ENCODE measurements at places on chromosomes 1 and 21. TPM values are rescaled to one million over a fixed set of nuclear protein-coding genes. Genes with fewer than 3 reads are reported as not detected.

The CCDC30 gene
- 0.56 TPM for total RNA-seq

DNA sequence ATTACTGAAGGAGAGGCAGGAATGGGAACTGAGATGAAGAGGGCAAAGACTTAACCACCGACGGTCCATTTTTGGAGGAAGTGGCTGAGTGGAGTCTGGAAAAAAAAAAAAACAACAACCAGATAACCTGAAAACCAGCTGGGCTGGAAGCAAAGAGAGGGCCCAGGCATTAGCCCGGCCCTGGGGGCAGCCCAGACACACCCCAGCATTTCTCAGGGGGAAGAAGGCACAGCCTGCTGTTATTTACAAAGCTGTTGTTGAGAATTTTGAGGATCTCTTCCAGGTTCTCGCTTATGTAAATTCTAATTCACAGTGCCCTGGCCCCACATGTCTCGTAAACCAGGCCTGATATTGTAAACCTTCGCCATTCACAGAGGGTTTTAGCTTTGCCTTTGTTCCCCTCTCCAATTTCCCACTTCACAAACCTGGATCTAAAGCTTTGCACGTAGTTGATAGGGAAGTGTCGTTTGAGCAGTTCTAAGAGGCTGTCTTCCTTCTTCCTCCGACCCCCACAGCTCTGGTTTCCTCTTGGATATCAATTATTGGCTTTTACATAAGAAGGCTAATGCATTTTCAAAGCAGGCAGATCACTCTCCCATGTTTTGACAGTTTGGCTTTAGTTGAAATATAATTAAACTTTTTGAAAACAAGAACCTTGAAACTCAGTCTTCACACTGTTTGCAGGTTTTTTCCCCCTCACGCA lies 161.8 kb upstream of the IRF2BP2 start:
- DNase-seq = no peak

DNA sequence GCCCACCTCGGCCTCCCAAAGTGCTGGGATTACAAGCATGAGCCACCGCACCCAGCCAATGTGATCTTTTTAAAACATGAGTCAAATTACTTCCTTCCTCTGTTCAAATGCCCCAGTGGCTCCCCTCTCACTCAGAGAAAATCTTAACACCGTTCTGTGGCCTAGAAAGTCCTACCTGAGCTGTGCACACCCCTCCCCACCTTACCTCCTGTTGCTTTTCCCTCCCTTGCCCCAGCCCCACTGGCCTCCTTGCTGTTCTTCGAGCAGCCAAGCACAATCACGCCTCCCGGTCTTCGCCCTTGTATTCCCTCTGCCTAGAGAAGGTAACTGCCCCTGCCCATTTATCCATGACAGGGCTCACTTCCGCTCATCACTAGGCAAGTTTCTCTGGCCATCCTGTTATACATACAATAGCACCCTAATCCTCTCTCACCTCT lies 62.6 kb upstream of the RPL11 start:
- DNase-seq = no peak

DNA sequence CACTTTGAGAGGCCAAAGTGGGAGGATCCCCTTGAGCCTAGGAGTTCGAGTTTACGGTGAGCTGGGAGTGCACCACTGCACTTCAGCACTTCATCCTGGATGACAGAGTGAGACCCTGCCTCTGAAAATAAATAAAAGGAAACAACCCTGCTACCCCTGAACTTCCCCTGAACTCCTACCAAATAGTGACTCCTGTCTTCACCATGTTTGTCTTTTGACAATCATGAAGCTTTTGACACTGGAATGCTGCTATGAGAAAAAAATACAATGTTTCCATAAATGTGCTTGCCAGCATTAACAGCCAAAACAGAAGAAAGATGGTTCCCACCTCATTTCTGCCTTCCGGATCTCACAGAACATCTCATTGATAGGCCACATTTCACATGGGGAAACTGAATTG lies 10.4 kb downstream of the ZBTB8A start:
- DNase-seq = no peak

DNA sequence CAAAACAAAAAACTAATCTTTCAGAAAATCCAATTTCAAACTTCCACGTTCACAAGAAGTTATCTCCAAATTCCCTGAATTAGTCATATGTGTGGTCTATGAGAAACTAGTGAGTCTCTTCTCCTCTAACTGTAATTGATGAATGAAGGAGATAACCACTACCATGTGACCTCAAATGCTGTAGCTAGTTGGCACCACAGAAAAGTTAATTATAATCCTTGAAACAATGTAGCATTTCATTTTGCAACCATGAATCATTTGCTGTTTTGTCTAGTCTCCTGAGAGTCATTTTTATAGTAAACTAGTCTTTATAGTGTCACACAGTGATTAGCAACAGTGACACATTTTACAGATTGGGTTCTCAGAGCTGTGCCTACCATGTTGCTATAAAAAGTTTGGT lies 287.5 kb downstream of the LRRIQ3 start:
- DNase-seq = no peak

DNA sequence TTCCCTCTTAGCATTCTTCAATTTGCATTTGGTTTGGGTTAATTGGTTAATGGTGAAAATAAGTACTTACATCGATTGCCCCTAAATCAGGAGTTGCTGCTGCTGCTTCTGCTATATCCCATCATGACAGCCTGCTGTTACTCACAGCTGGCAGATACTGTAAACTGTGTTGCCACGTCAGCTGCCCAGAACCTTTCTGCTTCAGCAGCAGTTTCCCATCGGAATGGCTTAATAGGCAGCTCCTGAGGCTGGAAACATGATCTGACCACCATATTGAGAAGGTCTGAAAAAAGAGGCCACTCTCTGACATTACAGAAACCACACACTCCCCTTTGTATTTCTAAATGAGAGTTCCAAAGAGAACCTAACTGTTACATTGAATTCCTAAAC lies 14.3 kb upstream of the SEC16B start:
- peak; percentile 89 for DNase-seq

- no peak for DNase-seq
Measured at GRCh38 chr1:229124520-229125124, 146.3 kb upstream of the RAB4A start.

DNA sequence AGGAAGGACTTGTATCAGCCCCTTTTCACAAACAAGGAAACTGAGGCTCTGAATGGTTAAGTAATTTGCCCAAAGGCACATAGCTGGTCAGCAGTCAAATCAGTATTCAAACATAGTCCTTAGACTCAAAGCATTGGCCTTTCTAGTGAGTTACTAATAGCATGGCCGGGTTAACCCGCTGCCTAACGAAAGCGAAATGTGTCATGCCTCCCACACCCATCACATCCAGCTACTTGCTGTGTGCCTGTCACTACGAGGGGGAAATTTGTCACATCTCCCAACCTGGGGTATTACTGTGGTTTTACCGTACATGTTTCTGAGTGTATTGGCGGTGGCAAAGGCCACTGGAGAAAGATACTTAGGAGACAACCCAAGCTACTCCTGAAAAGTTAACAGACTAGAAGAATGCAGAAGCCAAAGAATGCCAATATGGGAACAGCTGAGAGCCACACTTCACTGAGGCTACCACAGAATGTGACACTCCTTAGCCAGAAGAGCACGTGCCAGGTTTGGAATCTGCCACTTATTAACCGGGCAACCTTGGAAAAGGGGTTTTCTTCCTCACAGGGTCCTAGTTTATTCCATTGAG lies 363.5 kb downstream of the KCNH1 start:
- no peak for DNase-seq

- peak; percentile 68 for DNase-seq
Measured at GRCh38 chr1:32920833-32921232, 19.6 kb upstream of the TMEM54 start.

DNA sequence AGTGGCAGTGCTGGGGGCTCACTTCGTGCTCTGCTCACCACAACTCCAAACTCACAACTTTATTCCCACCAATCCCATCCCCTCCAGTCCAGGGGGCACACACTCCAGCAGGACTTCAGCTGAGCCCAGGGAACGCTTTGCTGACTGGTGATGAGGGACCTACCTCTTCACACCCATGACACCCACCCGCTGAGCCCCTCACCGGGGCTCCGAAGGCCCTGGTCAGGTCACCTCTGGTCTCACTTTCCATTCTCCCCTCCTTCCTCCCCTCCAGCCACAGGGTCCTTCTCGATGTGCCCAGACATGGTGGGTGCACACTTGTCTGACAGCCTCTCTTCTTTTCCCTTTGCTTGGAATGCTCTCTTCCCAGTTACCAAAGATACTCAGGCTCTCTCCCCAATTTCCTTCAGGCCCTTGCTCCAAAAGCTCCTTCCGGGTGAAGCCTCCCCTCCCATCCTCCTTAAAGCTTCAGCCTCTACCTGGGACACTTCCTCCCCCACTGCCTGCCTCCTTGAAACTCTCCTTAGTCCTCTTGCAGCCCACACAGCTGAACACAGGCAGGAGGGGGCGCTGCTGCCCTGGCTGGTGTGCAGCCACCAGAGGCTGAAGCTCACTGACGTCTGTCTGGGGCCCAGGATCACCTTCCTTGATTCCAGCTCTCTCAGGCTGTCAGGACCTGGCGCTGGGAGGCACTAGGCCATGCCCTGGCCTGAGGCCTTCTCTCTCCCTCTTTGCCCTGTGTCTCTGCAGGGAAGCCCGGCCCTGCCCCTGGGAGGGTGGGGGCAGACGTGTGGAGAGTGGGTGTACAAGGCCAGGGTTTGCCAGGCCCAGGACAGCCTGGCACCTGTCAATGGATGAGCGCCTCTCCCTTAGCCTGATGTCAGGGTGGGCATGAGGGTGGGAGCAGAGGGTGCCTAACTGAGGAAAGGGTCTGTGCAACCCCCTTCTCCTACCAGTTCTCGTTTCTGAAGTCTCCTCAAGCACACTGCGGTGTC lies 1.6 kb downstream of the KCNE1 start:
- peak; percentile 65 for DNase-seq

- peak; percentile 84 for DNase-seq
Measured at GRCh38 chr1:211654838-211655787, 20.3 kb downstream of the NEK2 start.
